Activated CD8-positive, alpha-beta T cell treated with anti-CD3 and anti-CD28 coated beads for 36 hours (primary cell): ENCODE measurements at places on chromosomes 3 and 15.

- no peak for DNase-seq
These were observed 1051.8 kb upstream of the CFAP20DC start for GRCh38 chr3:60101621-60102020.

GRCh38 chr3:186496016-186496415, 48.2 kb downstream of the CRYGS start:
- no peak for DNase-seq

DNA sequence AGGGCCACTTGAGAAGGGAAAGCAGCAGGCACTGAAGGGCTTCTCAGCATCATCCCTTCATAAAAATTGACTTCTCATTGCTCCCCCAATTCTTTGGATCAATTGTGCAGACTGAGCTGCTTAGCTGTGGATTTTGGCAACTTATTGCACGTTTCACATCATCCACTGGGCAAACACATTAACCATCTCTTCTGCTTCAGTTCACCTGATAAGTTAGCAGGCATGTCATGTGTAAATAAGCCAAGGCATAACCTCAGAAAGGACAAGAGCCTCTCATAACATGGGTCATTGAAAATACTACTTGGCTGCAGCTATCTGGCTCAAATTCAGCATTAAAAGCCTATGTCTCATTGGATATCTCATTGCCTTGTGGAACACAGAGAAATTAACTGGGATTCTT, 366.5 kb downstream of the LRRC3B start:
- DNase-seq: no peak

- no peak for DNase-seq
These were observed 42.0 kb upstream of the SACM1L start for GRCh38 chr3:45647148-45647619.

DNA sequence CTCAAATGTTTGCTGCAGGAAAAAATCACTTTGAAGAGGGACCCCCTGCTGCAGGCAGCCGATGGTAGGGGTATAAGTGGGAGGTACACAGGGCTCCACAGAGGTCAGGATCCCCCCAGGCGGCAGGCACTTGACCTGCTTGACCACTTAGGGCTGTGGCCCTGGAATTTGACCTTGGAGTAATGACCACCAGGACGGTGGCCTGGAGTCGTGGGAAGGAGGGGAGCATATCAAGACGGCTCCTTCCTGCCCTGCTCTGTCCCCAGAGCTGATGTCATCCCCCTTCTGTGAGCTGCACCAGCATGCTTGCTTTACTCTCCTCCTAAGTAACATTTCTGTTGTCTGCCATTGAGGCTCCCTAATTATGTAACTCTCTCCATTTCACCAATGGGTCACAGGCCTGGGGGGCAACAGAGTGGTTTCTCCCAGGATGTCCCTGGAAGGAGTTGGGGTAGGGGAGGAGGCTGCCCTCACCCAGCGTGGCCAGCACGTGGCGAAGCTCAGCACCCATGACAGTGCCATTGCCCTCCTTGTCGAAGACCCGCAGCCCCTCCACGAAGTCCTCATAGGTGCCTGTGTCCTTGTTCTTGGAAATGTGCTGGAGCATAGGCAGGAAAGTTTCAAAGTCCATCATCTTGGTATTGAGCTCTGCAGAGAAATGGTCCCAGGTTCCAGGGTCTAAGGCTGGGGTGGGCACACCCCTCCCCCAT, 4.1 kb downstream of the MYL3 start:
- DNase-seq: peak; percentile 0

DNA sequence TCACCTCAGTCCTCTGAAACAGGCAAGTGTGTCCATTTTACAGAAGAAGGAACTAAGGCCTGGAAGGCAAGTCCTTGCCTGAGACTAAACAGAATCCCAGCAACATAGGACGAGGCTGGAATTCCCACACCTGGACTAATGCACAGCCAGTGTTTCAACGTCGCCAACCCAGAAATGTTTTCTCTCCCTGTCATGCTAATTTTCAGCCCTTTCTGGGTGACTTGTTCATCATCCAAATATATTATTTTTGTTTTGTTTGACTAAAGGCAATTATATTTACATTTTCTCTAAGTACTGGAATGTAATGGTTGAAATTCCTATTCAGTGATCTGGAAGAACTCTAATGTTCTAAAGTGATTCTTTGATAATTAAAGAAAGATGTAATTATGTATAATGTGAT, 51.8 kb downstream of the BTD start:
- DNase-seq: no peak

DNA sequence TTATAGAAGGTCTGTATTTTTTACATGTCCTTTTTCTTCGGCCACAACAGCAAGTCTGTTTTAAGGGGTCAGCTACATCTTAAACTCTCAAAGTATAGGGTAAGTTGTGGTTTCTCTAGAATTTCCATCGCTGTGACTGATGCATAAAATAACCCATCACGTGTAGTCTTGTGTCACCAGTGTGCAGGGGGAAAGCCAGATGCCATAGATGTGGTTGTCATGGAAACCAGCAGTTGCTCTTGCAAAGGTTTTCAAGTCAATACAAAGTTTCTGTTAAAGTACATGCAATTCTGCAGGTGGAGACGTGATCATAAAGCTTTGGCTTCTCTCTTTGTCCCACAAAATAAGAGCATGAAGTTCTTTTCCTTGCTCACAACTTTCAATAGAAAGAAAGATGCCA, 210.3 kb upstream of the ONECUT1 start:
- DNase-seq: no peak

GRCh38 chr3:110454066-110454465, 617.5 kb upstream of the NECTIN3 start:
- DNase-seq: no peak

DNA sequence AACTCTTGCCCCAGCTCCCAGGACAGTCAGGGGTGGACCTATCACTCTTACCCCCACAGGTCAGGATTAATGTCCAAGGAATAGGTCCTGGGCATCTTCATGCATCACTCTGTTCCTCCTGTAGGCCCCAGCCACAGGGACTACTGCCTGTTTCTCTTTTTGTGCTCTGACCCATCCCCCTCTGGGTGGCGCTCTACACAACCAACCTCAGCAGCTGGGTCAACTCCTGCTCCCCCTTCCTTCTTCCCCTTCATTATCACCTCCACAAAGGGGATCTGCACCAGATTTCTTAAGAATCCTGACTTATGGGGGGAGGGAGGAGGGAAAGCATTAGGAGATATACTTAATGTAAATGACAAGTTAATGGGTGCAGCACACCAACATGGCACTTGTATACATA, 12.2 kb upstream of the TRANK1 start:
- no peak for DNase-seq

GRCh38 chr3:94937980-94938379, 875.1 kb downstream of the NSUN3 start:
- no peak for DNase-seq

DNA sequence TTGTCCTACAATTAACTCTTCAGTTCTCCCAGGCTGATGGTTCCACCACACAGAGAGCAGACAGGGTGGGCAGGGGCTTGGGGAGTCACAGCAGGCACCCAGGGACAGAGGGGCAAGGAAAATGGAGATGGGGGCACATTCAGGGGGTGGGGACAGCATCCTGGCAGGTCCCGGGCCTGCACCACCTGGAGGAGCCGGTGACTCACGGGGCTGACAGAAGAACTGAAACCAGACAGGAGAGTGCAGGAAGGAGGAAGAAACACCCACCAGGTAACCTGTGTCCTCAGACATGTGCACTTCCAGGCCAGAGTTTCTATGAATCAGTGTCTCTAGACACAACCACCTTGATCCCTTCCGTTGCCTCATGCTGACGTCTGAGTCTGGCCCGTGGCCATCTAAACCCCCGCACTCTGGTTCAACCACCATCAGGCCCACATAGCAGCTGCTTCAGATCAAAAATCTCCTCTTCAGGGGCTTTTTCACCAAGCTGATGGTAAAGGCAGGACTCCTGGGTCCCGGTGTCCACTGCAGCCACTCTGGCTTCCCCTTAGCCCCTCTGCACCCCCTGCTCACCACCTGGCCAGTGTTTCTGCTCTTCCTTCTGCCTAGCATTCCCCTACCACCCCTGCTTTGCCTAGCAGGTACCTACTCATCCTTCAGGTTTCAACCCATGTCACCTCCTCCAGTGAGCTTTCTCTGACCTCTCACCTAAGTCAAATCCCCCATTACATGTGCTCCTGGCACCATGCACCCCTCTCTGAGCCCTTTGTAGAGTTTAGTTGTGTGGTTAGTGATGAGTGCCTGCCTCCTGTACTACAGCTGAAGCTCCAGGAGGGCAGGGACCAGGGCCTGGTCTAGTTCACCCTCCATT, 16.5 kb upstream of the CYP11A1 start:
- DNase-seq: peak; percentile 96

- DNase-seq: peak; percentile 55
These were observed 46.9 kb upstream of the NEDD4 start for GRCh38 chr15:56040081-56041035.

DNA sequence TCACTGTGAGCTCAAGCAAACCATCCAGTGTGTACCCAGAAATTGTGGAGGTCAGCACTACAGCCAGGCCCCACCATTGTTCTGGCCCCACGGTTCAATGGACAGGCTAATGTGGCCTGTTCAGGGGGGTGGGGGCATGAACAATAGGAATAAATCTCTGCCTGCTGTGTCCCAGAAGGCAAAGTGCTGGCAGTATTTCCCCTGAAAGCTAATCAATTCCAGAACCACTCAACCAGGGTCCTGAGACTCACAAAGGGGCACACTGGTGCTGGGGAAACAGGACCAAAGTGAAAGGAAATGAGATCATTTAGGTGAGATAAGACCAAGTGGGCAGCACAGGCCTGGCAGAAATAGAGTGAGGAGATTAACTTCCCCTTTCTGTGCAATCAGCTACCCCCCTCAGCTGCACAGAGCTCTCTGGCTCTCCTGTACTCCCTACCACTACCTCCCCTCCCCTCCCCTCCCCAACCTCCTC, 11.5 kb downstream of the CRYGS start:
- peak; percentile 39 for DNase-seq

GRCh38 chr3:147360646-147361453, 45.5 kb downstream of the ZIC4 start:
- peak; percentile 6 for DNase-seq

DNA sequence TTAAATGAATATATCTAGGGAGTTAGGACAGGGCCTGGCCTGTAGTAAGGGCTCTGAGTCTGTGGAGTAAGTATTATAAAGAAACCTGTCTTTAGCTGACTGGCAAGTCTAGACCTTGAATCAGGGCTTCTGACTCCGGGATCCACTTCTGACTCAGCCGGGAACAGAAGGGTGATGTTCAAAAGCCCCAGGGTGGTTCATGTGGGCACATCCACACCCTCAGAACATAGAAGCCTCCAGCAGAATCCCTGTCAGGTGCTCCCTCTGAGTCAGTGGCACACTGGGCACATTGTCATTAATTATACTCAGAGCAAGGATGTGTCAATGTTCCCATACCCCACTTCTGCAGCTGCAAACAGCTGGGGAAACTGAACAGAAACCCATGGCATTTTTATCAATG, 26.7 kb upstream of the SNRK start:
- no peak for DNase-seq

- DNase-seq: no peak
These were observed 459.6 kb downstream of the MECOM start for GRCh38 chr3:169203631-169204550.

DNA sequence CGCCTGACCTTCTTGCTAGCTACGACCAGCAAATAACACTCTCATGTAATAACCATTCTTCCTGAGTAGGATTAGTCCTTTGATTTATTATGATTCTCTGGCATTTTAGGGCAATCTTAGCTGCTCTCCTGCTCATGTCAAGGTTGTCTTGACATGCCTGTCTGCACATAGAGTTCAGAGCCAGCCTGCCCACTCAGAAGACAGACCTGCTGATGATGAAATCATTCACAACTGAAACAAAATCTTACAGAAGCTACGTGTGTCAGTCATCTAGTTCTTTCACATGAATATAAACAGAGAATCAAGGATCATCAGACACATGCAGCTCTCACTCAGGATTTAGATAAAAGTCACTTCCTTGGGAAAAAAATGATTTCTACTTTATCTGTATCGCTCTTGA, 173.6 kb upstream of the LYSMD4 start:
- DNase-seq: no peak

DNA sequence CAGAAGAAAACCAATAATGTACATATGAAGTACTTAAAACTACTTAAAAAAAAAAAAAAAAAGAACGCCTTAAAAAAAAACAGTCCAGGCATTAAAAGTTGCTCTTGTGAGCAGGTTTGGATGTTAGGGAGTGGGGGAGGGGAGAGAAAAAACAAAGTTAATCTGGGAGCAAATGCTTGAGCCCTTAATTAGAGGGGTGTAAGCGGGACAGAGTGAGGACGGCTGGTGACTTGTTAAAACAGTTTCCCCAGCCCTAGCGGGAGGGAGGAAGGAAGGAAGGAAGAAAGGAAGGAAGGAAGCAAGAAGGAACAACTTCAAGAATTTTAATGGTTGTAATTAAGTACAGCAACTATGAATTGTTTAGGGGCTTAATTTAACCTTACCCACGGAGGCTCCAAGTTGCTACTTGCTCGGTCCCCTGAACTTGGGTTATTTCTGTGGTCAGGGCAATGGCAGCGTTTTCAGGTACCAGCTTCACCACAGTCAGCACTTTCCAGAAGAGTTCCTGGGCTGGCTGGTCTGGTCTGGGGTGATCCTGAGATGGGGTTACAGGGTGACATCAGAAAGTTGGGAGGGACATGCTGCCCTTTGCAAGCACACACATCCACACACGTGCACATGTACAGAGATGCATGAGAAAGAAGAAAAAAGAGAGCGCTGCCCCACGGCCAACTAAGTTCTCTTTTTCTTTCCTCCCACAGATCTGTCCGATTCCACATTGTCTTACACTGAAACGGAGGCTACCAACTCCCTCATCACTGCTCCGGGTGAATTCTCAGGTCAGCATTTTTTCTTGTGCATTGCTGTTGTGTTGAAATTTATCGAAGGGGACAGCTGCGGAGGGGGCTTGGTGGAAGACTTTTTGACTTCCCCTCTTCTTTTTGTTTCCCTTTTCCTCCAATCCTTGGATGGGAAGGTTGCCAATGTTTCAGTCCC, 14.0 kb downstream of the SMAD6 start:
- DNase-seq: no peak

DNA sequence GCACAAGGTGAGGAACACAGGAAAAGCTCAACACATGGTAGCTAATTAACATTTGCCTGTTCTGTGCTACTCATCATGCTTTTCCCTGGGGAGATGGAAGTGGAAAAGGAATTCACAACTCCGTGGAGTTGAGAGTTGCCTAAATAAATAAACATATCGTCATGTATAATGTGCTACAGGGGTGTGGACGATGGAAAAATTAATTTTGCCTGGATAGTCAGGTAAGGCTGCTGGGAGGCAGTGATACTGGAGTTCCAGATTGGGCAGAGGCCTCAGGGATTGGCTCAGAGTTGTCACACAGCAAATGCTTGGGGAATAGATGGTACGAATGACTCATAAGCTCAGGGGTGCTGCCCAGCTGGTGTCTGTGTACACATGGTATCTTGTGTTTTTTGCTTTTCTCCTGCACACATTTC, 3.1 kb upstream of the ABHD6 start:
- DNase-seq: no peak

- DNase-seq: no peak
These were observed 28.5 kb downstream of the SELENOT start for GRCh38 chr3:150631515-150632221.

GRCh38 chr15:81068516-81068915, 65.6 kb upstream of the CFAP161 start:
- no peak for DNase-seq

DNA sequence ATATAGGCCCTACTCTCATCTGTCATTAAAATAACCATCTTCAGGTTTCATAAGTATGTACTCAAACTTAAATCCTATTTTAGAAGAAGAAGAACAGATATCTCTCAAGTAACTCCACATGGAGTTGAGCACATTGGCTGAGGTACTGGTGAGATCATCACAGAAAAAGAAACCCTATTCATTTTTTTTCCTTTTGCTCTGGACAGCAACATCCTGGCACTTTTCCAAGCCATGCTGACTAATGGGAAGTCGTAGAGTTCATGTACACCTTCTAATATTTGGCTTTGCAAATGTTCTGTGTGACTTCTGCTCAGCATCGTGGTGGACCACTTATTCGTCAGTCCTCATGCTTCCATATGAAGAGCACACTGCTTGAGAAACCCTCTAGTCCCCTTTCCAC, 336.0 kb upstream of the KCNH8 start:
- DNase-seq: no peak
